NCI-H187 treated with DMSO at 0.1 percent for 48 hours (cell line): ENCODE measurements at places on chromosomes 5 and 9.

GRCh38 chr9:89491694-89492093 is 6.2 kb downstream of the SEMA4D start:
- DNase-seq, result no peak

DNA sequence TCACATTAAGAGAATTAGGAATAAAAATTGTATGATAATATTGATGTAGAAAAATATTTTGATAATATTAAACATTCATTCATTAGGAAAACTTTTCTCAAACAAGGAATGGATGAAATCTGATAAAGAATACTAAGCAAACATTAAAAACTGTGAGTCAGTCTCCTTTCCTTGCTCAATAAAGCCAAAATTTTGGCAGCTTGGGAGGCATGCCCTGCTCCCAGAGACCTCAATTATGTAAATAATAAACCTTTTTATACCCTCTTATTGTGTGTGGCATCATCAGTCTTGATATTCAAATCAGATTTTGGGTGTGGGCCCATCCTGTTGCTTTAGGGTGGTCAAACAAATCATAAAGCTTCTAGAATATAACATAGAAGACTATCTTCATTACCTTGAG is 36.6 kb upstream of the CCL21 start:
- no peak for DNase-seq

DNA sequence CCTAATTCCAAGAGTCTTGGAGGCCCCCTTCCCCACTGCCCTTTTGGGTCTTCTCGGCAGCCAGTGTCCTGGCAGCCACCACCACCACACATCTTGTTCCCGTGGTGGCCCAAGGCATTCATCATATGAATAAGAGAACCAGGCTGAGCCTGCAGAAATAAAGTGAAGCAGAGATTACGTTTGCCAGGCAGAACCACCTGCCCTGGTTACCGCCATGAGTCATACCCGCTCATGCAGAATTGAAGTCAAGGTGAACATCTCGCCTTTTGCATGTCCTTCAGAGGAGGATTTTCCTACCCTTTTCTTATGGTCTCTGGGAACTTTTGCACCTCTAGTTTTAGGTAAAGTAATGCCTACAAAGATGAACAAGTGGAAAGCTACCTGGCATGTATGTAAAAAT is 119.5 kb upstream of the LMX1B start:
- DNase-seq, result no peak

GRCh38 chr9:104107799-104108198 is 13.7 kb downstream of the SMC2 start:
- no peak for DNase-seq

- DNase-seq, result no peak
Measured at GRCh38 chr9:13804532-13804931, 509.4 kb downstream of the NFIB start.
